PC-3 (cell line): ENCODE measurements at places on chromosomes 12 and 14. TPM values are rescaled to one million over a fixed set of nuclear protein-coding genes. Genes with fewer than 3 reads are reported as not detected.

The KRT4 gene
- total RNA-seq, result 20.7 and 23.0 TPM in 2 replicates

The STAC3 gene
- 1.4 and 1.8 TPM in 2 replicates for total RNA-seq

The HPD gene
- total RNA-seq, result not detected in 2 replicates

The EFS gene
- total RNA-seq, result 0.23 and 0.36 TPM in 2 replicates

The FGF23 gene
- not detected in 2 replicates for total RNA-seq

The DAO gene
- not detected in 2 replicates for total RNA-seq

The CAPZA3 gene
- not detected in 2 replicates for total RNA-seq

The SERPINA1 gene
- total RNA-seq, result 5.4 and 10.5 TPM in 2 replicates

- DNase-seq, result no peak
Observed at GRCh38 chr14:90785876-90786450, 30.3 kb downstream of the TTC7B start.

DNA sequence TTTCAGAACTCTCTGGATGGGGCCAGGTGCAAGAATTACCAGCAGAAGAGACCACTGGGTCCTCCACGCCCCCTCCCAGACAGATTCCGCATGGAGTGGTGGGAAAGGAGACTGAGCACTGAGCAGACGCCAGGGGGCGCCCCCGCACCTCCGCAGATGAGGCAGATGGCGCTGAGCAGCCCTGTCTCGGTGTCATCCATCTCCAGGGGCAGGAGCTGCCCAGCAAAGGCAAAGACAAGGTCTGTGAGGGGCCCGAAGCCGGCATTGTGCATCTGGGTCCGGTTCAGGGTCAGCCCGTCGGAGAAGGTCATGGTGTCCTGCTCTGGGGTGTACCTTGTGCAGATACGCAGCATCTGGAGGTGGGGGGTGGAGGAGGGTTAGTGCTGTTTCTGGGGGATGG lies 6.3 kb upstream of the ITGB7 start:
- peak; percentile 76 for DNase-seq

DNA sequence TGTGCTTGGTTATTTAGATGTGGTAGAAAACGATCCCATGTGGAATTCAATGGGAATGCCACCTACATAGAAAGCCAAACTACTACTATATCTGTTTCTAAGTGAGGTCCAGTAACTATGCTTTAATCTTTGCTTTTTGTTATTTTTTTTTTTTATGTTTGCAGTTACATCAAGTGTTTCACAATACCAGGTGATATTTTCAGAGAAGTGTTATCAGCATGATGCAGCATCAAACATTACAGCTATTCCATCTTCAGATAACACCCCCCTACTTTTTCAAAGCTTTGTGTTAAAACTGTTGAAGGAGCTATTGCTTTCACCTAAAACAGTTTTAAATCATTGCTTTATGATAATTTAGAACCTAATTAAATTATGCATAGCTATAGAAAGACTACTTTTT lies 163.8 kb upstream of the SLC16A7 start:
- no peak for DNase-seq

- DNase-seq, result peak; percentile 34
Observed at GRCh38 chr12:111393700-111394300, 11.9 kb upstream of the SH2B3 start.

DNA sequence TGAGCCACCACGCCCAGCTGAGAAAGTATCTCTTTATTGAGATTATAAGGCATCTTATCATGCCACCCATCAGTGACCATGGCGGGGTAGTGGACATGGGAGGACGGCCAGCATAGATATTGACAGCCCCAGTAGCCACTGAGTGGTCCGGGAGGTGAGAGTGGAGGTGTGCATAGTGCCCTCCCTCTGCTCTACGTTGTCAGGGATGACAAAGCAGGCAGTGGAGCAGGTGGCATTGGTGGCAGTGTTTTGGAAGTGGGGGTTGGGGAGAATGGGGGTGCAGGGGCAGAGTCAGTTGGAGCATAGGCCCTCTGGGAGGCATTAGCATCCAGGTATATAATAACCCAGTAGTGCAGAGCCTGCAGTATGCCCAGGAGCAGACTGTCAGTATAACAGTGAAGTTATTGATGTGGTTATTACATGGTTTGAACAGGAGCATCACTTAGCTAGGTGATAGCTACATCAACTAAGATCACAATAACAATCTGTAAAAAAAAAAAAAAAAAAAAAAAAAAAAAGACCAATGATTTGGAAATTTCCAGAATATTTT lies 41.1 kb downstream of the GNG2 start:
- no peak for DNase-seq

DNA sequence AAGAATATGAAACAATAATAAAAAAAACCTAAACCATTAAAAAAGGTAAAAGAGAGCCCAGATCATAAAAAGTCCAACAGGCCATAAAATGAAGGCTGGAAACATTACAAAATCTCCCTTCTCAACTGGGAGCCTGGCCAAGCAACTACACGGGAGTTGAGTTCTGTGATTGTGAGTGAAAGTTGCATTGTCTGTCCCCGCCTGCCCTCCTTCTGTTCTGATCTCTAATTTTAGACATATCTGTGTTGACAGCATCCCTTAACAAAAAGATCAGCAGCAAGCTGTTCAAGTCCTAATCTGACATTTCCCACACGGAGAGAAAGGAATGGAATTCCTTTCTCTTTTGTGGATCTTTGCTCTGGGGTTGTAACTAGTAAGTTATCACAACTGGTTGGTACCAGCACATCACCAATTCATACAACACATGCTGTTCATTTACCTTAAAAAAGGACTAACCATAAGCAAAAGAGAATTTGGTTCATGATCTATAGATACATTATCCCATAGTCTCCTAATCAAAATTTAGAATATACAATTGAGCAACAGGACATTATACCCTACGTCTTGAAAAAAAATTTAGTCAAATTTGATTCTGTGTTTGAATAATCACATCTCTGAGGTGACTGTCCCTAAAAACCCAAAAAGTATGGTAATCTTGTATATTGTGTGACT lies 205.1 kb upstream of the GZMB start:
- DNase-seq, result no peak

- DNase-seq, result no peak
Observed at GRCh38 chr14:87667659-87668058, 325.3 kb downstream of the GALC start.

DNA sequence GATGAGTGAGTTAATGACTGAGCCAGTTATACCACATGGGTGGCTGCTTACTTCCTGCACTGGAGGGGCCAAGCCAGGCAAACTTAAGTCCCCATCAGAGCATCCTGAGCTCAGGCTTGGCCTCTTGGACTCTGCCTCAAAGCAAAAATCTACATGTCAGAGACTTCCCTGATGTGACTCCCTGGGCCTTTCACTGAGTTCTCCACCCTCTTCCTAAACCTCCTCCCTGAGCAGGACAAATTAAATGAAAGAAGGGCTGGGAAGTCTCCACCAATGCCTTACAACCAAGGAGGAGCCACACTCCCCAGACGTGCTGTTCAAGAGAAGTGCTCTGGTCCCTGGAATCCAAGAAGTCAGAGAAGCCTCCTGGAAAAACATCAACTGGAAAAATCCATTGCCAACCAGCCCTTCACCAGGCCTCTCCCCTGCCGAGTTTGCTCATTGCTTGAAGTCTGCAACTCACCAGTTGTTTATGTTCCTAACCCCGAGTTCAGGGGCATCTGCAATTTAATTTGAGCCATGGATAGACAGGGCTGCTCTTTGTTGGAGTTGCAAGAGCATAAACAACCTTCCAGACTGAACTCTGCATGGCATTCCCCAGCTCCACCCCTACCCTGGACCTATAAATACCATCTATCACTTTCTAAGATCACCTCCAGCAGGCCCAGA lies 160.5 kb downstream of the ANO2 start:
- no peak for DNase-seq

- DNase-seq, result no peak
Observed at GRCh38 chr12:62575036-62575435, 108.4 kb downstream of the MON2 start.

GRCh38 chr14:33612197-33612505 lies 338.7 kb downstream of the EGLN3 start:
- DNase-seq, result no peak

- DNase-seq, result no peak
Observed at GRCh38 chr14:51333901-51334521, 94.0 kb downstream of the TMX1 start.

DNA sequence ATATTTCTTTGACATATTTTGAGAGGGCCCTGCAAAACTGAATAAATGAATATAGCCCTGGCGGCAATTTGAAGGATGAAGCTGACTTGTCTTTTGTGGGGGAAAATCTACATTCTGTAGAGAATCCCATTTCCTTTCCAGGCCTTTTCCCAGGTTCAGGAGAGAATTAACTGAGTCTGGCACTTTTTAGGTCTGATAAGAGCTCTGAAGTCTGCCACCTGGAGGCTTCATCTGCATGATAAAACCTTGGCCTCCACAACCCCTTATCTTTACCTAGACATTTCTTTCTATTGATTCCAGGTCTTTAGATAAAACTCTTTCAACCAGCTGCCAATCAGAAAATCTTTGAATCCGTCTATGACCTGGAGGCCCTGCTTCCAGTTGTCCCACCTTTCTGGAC lies 299.4 kb downstream of the ETNK1 start:
- DNase-seq, result no peak

DNA sequence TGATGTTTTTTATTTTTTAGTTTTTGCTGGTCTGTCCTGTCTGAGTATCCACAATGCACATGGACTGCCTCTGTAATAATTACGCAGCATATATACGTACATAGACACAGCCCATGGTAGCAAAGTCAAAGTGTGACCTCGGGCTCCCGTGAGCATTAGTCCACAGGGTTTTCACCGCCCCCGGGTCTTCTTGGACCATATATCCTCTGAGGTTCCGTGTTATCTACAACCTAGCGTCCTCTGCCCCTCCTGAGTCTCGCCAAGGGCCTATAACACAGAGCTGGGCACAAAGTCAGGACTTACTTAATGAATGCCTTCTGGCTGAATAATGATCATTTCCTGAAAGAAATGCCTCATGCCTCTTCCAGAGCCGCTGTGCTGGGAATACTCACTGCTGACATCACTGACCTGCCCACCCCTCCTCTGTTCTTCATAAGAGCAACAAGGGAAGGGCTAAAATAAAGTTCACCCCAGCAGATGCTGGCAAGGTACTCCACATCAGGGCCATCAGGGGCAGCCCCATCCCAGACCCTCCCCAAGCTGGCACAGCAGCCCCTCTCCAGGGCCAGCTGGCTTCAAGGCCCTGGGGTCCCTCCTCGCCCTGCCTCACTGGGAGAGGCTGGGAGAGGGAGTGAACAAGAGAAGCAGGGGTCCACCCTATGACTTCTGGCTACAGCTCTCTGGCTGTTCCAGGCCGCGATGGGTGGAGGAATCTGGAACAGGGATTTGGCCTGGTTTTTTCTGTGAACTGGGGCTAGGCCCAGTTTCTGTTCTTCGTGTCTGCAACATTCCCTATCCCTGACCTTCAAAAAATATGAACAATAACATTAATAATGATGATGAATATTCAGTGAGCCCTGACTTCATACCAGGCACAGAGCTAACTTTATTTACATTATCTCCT lies 7.9 kb downstream of the HDAC7 start:
- no peak for DNase-seq

DNA sequence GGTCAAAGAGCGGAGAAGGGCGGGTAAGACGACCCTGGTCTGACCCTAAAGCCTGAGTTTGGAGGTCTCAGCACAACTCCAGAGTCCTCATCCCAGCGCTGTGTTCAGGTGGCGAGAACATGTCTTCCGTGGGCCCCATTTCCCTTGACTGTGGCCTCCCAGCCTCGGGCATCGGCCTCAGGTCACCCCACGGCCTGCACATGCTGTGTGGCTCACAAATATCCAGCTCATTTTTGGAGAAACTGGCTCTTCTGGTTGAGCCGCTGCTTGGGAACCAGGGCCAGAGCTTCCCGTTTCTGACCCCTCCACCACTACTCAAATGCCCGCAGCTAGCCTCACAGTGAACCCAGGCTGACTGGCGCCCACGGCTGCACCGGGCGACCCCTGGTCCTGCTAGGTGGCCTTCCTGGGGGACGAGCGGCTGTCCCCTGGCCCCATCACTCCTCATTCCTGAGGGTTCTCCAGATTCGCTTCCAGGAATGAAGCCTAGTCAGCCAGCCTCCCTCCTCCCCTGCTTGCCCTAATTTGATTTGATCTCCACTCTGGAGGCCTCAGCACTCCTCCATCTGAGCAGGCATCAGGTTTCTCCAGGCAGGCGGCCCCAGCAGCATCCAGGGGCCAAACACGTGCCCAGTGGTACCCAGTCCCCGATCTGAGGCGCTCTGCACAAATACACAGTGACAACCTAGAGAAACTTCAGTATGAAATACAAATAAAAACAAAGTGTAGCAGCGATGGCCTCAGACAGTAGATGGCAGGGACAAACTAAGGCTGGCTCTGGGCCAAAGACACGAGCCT lies 4.7 kb downstream of the P2RX2 start:
- peak; percentile 75 for DNase-seq

- peak; percentile 7 for DNase-seq
Observed at GRCh38 chr14:35045798-35046047, 349 bp upstream of the FAM177A1 start.
